Cerebellar nuclear complex (tissue), 1 donor: ENCODE measurements at places on chromosomes 7 and 10.

GRCh38 chr7:148222721-148223120, 367.8 kb upstream of the C7orf33 start:
- no peak for DNase-seq

DNA sequence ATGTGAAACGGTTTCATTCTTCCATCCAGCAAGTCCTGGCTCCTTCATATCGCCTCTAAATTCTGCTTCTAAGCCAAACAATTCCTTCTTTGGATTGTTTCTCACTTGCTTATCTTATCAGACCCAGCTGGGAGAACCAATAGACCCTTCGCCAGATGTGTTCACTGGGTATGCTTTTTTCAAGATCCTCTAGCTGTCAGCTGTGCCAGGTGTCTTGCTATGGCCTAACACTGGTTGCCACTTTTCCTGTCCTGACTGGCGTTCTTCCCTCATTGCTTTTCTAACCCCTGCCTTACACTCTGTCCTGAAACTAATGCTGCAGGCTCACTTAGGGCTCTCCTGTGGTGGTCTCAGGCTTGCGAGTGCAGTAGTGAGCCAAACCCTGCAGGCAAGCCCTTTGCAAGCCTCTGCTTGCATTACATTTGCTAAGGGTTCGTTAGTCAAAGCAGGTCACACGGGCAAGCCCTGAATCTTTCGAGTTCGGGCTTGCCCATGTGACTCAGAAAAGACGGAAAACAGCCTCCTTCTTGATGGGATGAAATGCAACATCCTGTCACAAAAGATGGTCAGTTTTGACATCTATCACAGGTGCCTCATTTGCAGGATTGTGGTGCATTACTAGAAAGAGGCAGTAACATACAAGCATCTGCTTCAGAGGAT, 92.8 kb downstream of the VWC2 start:
- no peak for DNase-seq

GRCh38 chr10:47218803-47219202, 81.2 kb upstream of the GDF10 start:
- DNase-seq = no peak

DNA sequence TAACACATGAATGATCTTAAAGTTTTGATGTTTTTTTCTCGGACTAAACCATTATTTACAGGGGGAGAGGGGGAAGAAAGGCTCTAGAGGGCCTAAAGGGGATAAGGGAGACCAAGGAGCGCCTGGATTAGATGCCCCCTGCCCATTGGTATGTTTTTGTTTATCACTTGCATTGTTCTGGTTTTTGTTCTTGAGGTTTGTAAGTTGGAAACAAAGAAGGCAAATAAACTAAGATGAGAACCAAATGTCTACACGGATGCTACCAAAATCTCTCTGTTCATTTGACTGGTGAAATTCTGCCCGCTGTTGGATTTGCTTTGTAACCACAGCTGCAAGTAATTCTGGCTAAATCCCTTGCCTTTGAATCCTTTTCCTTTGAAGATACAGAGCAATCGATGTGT, 99.8 kb upstream of the MACROH2A2 start:
- DNase-seq = no peak

- DNase-seq = no peak
These were observed 29.0 kb downstream of the DIP2C start for GRCh38 chr10:660413-660969.

DNA sequence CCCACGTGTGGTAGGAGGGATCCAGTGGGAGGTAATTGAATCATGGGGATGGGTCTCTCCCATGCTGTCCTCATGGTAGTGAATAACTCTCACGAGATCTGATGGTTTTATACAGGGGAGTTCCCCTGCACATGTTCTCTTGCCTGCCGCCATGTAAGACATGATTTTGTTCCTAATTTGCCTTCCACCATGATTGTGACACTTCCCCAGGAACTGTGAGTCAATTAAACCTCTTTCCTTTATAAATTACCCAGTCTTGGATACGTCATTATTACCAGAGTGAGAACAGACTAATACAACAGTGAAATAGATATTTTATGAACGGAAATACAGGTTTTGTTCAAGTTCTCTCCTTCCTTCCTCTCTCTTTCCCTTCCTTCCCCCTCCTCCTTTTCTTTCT, 15.8 kb downstream of the CALD1 start:
- no peak for DNase-seq

- DNase-seq = no peak
These were observed 128.5 kb downstream of the DKK1 start for GRCh38 chr10:52442576-52442975.

DNA sequence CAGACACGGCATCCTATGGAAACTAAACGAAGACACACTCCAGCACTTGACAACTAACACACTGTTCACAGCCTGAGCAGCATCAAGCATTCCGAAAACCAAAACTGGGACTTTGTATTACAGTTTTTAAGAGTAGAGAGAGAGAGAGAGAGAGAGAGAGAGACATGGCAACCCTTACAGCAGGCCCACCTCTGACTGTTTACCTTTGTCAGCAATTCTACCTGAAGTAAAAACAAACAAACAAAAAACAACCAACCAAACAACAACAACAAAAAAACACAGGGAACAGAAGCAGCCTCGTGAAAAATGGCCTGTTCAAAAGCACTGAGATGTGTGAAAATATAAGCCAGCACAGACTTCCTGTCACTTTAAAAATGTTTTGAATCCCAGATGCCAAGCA, 118.0 kb downstream of the SPAG6 start:
- DNase-seq = no peak
